Activated T-cell treated with anti-CD3 and anti-CD28 coated beads, Interleukin-2, amount 50 U/mL, for 72 hours (primary cell): ENCODE measurements at places on chromosomes 5 and 9.

- DNase-seq, result no peak
Measured at GRCh38 chr5:16721151-16722096, 104.6 kb upstream of the RETREG1 start.

GRCh38 chr5:138338411-138339090, 485 bp downstream of the FAM53C start:
- peak; percentile 30 for DNase-seq

DNA sequence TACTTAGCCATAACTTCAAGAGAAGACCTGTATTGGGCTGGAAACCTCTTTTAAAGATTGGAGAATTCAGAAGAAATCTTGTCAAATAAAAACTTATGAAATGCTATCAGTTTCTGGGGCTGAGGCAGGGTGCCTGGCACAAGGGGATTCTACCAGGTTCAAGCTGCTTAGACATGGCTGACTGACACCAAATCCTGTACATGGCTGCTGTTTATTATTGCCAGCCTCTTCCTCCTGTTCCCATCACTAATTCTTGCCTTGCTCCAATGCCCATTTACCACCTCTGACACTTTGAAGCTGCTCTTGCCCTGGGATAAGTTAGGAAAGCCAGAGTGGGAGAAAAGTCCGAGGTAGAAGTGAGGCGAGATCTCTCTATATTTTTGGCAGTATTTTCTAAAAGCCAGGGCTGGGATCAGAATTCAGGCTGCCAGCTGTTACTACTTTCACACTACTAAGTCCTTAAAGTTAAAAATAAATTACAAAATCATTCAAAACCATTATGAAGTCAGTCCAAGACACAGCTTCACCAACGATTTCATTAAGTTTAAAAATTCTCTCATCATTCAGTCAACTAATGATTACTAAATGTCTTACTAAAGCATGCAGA, 66.3 kb upstream of the TNFAIP8 start:
- no peak for DNase-seq

DNA sequence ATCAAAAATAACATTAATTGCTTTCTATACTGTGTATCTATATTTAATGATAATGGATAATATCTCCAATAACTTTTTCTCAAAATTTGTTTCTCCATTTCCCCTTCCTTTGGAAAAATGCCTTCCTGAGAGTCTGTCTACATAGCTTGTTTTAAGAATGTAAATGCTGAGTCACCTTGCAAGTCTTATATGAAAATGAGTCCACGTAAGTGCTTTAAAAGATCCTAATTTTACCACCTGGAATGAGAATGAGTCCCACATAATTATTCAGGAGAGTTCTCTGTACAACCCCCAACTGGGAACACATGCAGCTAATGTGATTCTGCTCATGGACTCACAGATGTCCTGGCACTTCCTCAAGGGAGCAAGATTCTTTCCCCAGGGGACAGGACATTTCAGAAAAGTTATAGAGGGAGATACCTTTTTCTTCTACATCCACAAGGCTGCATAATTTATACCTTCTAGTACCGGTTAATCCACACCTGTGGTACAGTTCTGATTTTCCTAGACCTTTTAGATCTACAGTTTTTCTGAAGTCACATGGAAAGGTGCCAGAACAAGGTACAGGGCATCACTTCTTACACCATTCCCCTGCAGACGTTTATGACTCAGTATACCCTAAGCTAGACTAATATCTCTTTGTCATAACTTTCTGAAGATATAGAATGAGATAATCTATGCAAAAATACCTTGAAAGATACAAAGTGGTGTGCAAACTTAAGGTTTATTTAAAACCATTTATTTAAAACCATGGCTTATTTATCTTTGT, 314.1 kb downstream of the CETN3 start:
- no peak for DNase-seq

DNA sequence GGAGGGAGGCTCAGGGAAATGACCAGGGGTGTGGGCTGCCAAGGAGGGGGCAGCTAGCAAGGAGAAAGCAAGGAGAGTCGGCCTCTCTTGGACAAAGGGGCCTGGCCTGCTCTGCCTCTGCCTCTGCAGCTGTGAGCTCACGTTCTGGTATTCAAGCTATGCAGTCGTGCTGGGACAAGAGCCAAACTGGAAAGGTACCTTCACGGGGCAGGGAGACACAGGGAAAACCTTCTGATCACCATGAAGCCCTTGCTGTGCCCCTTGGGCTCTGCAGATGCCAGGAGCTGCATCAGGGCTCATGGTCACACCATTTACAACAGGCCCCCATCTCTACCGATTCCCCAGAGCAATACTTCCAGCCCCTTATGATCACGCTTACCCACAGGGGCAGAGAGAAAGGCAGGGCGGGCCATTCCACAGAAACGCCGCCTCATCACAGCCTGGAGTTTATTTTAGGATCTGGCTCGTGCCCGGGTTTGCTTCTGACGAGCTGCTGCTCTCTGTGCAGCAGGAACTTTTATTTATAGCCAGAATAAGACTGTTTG, 63.2 kb downstream of the PRRT1B start:
- DNase-seq, result no peak

DNA sequence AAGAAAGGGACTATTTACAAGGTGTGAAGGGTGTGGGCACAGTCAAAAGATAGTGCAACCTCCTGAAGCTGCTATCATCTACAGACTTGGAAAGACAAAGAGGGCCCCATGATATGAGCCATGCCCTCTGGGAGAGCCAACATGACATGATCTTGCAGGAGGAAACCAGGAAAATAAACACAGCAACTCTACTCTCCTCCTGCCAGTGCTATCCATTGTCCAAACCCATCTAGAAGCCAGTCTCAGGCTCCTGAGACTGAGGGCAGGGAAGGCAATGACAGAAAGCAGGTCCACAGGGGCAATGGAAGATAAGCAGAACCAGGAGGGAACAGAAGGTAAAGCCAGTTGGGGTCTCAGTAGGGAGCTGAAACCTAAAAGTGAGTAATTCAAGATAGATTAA, 37.1 kb downstream of the PLPP1 start:
- DNase-seq, result no peak

DNA sequence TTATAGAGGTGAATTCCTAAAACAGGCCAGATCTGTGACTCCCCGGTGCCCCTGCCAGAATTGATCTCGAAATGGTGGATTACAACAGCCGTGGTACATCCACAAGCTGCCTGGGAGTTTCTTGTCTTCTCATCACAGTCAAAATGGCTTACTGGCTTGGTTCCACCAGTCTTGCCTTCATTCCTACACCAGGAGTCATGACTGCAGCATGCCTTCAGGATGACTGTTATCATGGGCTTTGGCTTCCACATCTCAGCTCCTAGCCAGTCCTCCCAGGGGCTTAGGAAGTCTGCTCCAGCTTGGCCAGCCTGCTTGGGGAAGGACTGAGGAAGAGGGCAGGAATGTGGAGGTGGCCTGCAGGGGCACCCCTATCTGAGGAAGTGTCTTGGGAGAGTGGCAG, 132.9 kb upstream of the NR3C1 start:
- no peak for DNase-seq

DNA sequence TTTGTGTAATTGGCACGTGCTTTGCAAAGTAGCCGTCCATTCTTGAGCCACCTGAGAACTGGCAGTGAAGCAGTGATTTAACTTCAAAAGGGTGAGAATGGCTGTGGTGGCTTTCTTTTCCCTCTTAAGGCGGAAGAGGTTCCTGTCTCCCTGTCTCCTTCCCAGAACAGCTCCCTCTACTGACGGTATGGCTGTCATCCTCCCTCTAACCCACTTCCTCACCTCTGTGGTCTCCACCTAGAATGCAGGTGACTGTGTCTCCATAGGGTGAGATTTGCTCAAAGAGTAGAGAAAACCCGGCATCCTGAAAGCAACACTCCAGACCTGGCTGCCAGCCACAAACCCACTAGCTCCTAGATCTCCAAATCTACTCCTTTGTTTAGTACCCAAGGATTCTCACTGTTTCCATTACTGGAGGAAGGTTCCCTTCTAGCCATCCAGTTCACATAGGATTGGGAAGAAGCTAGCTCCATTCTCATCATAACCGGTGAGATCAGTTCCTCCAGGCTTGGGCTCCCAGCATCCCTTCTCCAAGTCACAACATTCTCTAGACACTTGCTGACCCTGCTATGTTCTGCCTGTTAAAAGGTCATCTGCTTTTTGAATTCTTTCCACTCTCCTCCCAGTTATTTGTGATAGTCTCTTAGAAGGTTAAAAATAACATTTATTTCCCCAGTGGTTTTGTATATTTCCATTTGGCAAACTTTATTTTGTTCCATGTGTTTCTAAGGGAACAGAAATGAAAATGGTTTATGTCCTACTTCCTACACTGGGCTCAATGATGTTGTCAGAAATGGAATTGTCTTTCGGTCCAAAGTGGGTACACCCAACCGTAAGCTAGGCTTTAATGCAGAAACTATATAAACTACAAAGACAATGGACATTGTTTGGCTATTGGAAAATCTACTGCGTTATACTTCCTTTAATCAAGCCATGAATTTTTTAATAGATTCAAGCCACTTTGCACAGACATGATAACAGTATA, 269.4 kb downstream of the CWC27 start:
- no peak for DNase-seq

DNA sequence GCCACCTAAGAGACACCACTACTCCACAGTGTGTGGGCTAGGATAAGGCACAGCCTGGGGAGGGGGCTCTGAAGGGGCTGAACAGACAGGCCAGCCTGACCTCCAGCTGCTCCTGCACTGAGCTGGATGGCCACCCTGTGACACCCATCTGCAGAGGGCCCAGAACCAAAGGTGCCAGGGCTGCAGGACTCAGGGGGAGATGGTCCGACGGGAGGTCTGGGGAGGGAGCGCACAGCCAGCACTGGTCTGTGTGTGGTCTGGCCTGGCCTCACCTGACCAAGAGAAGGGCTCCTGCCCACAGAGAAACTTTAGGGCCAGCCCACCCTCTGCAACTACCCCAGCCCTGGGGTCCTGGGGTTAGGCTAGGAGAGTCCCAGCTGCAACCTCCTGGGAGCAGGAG, 789 bp downstream of the LTC4S start:
- DNase-seq, result no peak

- DNase-seq, result no peak
Measured at GRCh38 chr9:93037476-93037971, 21.0 kb upstream of the SUSD3 start.

DNA sequence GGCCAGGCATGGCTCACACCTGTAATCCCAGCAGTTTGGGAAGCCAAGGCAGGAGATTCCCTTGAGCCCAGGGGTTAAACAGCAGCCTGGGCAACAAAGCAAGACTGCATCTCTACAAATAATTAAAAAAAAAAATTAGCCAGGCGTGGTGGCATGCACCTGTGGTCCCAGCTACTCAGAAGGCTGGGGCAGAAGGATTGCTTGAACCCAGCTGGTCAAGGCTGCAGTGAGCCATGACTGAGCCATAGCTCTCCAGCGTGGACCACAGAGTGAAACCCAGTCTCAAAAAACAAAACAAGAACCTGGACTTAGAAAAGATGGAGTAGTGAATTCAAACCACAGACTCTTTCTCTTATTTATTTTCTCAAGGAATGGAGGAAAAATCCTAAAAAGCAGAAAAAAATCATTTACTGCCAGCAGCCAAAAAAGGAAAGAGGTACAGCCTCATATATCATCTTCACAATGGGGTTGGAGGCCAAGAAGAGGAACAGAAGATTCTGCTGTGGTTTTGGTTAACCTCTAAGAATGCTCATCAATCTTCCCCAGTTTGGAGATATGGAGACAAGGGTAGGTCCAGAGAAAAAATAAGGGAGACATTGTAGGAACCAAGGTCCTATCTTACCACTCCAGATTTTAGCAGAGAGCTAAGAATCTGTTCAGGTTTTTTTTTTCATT, 40.0 kb upstream of the MYO10 start:
- no peak for DNase-seq

DNA sequence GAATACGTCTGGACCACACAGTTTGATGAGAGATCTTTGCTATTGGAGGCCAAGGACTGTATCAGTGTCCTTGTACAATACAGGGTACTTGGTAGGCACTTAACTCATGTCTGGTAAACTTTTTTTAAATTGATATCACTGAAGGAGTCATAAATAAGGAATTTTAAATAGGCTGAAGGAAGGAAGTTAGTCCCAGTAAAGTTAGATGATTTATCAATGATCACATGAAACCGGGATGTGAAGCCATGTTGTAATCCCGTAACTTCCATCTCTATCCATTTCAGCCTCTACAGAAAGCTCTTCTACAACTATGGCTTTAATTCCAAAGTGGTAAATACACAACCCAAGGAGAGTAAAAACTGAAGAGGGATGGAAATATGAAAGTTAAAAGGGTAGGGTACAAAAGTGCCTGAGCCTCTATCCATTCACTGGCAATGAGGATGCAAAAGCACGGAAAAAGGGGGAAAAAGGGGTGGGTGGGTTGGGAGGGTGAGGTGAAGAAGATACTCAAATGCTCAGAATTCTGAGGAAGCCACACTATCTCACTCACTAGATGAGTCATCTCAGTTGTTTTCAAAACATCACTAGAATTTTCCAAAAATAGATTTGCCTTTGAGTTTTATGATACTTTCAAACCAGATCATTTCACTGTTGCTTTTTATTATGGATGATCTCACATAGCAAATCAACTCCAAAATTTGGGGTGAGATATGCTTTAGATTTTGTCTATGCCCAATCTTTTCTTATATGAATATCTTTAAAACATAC, 1053.5 kb downstream of the NR2F1-AS1 start:
- no peak for DNase-seq

GRCh38 chr5:139177809-139178588, 20.2 kb downstream of the SIL1 start:
- no peak for DNase-seq

GRCh38 chr5:142175461-142176142, 67.0 kb downstream of the NDFIP1 start:
- DNase-seq, result no peak

GRCh38 chr9:121754655-121755436, 103.4 kb downstream of the DAB2IP start:
- DNase-seq, result no peak

DNA sequence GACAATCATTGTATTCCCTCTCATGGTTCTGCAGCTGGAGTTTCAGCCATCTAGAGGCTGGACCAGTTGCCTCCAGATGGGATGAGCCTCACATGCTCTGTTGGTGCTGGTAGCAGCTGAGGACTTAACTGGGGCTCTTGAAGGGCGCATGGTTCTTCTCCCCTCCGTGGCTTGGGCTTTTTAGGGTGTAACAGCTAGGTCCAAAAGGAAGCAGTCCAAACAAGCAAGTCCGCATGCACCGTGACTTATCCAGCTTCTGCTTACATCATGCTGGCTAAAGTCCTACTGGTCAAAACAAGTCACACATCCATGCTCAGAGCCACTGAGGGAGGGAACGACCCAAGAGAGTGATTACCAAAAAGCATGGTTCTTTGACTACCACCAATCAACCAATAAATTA, 31.6 kb upstream of the SH3RF2 start:
- DNase-seq, result no peak

GRCh38 chr9:114423181-114423580, 35.4 kb upstream of the AKNA start:
- DNase-seq, result no peak

DNA sequence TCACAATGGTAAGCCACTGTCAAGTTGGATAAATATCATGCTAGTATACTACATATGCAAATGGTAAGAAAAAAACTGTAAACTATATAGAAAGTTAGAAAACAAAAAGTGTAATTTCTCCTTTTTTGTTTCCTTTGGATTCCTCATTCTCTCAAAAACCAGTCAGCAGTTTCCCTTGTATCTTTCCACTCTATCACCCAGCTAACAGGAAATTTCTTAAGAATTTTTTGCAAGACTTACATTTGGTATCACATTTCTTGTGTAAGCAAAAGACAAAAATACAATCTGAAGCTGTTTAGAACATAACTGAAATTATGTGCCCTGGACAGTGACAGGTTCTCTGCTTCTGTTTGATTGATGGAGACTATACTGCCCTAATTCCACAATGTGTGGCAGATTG, 25.2 kb upstream of the MSH3 start:
- no peak for DNase-seq

- DNase-seq, result no peak
Measured at GRCh38 chr9:2601785-2602378, 19.7 kb upstream of the VLDLR start.
